ENCODE measurements at places on chromosomes 16 and 17.

- DNase-seq: no peak
Observed at GRCh38 chr16:14069818-14070217, 1.3 kb upstream of the MRTFB start.

GRCh38 chr16:68915589-68915988 lies 72.3 kb downstream of the TANGO6 start:
- no peak for DNase-seq

GRCh38 chr17:55762086-55762858 lies 11.4 kb downstream of the PCTP start:
- no peak for DNase-seq

GRCh38 chr16:3799354-3799753 lies 81.2 kb downstream of the CREBBP start:
- no peak for DNase-seq

DNA sequence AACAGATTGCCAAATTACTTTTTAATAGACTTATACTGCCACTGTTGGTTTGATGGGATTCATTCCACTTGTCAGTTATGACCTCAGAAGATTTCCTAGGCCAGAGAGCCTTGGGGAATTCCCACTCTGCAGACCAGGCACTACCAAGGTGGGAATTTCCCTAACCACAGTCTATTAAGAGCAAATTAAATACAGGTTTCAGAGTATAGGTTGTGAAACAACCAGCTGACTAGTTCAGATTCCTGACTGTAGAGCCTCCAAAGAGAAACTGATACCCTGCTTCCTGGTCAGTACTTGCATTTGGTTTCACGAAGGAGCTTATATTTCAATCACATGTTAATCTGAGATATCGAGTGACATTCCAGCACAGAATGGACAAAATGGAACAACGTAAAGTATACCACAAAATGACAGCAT lies 186.5 kb downstream of the STX8 start:
- no peak for DNase-seq

GRCh38 chr16:19165101-19165500 lies 2.9 kb upstream of the SYT17 start:
- no peak for DNase-seq

DNA sequence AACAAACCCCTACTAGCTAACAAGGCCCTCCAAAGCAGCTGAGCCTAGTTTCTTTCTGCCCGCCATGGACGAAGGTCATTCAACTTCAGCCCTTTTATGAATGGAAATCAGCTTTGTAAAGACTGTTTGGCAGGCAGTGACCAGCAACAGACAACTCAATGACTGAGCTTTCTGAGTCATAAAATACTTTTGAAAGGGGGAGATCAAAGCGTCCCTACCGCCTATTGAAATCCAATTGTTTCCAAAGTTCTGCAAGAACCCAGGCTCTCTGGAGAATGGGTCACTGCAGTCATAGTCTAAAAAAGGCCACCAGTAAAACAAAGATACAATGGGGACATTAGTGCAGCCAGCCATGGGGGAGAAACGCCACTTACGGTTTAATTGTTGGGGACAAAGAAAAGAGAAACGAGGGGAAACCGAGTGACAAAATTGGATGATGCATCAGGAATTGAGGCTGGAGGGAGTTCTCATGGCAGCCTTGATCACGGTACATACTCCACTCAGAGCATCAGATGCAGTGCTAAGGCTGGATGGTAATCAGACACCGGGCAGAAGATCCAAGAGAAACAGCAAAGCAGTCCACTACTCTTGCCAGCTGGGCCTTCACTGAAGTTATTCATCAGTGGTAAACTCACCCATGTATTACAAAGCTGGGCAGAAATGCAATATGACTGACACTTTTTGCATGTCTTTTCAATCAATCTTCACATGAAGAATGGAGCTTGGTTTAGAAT lies 9.8 kb downstream of the ADAMTS18 start:
- DNase-seq: no peak

DNA sequence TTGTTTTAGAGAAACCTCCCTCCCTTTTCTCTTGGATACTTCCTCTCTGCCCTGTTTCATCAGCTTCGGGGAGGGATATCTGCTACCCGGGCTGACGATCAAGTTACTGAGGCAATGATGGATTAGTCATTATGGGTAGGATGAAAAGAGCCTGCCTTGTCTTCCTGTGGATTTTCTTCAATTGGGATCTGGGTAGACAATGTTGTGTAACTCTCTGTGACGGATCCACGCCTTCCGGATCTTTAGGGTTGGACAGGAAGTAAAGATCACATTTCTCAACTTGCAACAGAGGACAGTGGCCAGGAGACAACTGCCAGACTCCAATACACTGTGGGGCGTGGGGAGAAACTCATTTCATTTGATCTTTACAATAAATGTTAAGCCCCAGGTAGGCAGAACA lies 11.3 kb upstream of the CHST6 start:
- DNase-seq: peak; percentile 24

- DNase-seq: no peak
Observed at GRCh38 chr17:81208651-81209050, 14.1 kb downstream of the CEP131 start.

DNA sequence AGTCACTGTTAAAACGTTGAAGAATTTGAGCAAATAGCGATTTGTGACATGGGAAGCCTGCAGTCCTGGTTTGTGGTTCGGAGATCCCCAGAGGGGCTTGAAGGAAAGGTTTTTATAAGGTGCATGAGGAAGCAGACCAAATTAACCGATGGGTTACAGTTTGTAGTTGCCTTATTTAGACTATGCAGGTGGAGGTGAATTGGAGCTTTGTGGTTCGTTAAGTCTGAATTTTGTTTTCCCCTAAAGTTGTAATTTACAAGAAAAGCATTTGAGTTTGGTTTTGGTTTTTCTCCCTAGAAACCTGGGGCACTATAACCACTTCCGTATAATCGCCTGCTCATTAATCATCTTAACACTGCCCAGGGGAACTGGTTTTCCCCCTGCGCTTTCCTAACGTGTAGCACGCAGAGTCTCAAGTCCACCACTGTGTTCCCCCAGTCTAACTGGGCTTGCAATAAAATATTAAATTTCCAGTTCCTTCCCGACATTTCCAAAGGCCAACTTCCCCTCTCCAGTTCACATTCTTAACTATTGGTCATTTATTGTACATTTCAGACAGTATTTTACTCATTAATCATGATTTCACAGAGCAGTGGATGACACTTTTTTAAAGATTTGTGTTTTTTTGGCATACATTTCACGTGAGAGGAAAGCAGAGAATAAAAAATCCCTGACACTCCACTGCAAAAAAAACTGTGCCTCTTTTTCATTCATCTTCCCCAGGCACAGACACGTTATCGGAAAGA lies 932 bp downstream of the ZNF267 start:
- no peak for DNase-seq

DNA sequence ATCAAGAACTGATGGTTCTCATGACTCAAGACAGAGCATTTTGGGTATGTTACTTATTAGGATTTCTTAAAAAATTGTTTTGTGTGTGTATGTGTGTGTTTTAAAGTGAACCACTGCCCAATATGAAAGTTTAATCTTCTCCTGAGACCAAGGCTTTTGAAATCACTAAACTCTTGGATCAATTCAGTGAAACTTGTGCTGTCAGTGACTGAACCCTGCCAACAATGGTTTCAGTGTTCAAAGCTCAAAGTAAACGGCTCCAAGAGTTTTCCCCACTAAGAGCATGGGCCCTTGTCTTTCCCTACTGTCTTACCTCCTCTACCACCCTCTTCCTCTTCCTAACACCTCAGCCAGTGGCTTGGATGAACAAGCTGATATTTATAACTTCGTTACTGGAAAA lies 22.0 kb downstream of the NFE2L1 start:
- no peak for DNase-seq

GRCh38 chr17:77946900-77947645 lies 11.4 kb upstream of the TNRC6C start:
- DNase-seq: no peak

DNA sequence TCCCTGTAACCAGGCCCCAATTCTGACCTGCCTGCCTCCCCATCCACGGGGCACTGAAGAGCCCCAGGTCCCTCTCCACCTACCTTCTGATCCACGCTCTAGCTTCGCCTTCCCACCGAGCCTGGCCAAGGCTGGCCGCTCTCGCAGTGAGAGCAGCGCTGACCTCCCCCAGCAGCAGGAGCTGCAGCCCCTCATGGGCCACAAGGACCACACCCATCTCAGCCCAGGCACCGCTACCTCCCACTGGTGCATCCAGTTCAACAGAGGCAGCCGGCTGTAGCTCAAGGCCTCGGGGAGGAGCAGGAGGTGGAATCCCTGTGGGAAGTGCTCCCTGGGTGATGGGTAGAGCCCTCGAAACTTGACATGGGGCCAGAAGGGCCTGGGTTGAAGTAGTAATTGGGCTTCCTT lies 8.4 kb upstream of the PLEKHG4 start:
- no peak for DNase-seq

GRCh38 chr16:51440131-51440889 lies 289.2 kb upstream of the SALL1 start:
- no peak for DNase-seq

- DNase-seq: no peak
Observed at GRCh38 chr16:56939801-56940200, 7.9 kb downstream of the HERPUD1 start.

DNA sequence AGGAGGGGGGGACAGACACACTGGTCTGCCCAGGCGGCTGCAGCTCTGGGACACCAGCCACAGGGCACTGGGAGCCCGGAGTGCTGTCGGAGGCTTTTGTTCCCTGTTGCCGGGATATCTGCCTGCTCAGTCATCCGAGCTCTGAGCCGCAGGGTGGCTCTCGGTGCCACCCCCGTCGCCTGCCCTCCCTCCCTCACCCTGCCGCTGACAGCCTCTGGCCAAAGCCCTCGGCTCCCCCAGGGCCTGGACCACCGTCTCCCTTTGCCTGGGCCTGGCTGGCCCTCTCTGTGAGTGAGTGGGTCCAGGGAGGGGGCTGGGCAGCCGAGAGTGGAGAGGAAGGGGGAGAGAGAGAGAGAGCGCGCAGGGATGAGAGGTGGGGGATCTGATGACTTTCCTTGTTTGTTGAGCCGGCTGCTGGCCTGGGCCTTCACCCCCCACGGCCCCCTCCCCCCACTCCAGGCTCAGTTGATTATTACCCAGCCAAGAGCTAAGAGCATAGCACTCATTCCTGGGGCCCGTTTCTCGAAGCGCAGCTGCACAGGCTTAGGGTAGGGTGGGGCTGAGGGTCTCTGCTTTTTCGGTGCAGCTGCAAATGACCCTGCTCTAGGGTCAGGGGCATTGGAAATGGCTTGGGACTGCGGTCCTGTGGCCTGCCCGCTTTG lies 2.7 kb downstream of the FOXJ1 start:
- no peak for DNase-seq

GRCh38 chr16:73062743-73063733 lies 15.1 kb upstream of the ZFHX3 start:
- peak; percentile 20 for DNase-seq

DNA sequence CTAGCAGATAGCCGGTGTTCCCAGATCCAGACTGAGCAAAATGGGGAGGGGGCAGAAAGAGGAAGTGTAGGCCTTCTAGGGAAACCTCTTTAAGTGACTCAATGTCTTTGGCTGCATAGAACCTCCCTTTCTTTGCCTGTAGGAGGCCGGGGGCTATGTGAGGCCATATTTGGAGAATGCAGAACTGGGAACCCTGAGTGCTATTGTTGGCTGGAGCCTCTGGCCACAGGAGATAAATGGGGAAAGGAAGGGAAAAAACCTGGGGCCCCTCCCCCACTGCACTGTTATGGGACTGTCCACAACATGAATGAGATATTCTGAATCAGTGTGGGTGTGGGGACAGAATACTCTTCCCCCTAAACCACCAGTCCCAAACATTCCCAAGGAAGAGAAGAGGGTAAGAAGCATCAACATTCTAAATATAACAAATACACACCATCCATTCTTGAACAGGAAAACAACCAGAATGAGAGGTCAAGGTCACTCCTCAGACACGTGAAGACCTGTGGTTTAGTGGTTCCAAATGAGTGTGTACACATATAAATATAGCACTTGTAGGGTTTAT lies 2.4 kb downstream of the VPS25 start:
- no peak for DNase-seq

GRCh38 chr16:4599545-4599944 lies 15.1 kb downstream of the UBALD1 start:
- DNase-seq: no peak

DNA sequence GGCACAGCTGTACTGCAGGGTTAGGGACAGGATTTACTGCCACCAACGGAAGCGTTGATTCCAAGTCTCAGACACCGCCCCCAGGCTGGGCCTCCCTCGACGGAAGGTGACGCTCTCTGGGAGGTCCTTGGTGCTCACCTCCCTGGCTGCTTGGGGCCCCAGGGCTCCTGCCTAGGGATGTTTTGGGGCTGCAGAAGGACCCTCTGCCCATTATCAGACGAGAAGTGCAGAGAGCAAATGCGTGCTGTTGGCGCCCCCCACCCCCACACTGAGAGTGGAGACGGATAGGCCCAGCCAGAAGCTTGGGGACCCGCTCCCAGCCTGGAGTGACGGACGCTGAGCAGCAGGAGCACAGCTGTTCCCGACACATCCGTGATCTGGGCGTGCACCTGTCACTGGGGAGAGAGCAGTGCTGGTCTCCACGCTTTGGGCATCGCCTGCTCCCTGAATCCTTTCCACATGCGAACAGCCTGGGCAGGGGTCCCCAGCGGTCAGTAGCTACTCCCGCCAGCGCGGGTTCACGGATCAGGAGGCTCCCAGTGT lies 5.1 kb upstream of the SOX8 start:
- DNase-seq: no peak

- no peak for DNase-seq
Observed at GRCh38 chr16:49779979-49780378, 75.9 kb downstream of the ZNF423 start.

GRCh38 chr17:11805952-11806351 lies 191.3 kb downstream of the ZNF18 start:
- DNase-seq: no peak

GRCh38 chr17:42103221-42103954 lies 5.1 kb upstream of the ZNF385C start:
- no peak for DNase-seq

GRCh38 chr16:2470603-2471015 lies 488 bp upstream of the NTN3 start:
- DNase-seq: no peak

DNA sequence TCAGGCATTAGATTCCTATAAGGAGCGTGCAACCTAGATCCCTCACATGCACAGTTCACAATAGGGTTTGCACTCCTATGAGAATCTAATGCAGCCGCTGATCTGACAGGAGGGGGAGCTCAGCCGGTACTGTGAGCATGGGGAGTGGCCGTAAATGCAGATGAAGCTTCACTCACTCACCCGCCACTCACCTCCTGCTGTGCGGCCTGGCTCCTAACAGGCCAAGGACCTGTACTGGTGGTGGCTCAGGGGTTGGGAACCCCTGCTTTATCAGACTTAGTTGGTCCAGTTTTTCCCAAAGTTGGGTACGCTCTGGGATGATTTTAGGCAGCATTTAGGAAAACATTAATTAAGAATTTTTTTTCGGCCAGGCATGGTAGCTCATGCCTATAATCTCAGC lies 103.8 kb downstream of the MARF1 start:
- no peak for DNase-seq

GRCh38 chr17:45043813-45044540 lies 7.5 kb downstream of the DCAKD start:
- no peak for DNase-seq

GRCh38 chr16:68590201-68590994 lies 51.3 kb downstream of the ZFP90 start:
- DNase-seq: no peak

GRCh38 chr17:54626146-54626703 lies 274.4 kb upstream of the TOM1L1 start:
- DNase-seq: no peak

GRCh38 chr16:12119562-12119961 lies 143.0 kb downstream of the SNX29 start:
- peak; percentile 29 for DNase-seq

- no peak for DNase-seq
Observed at GRCh38 chr16:56993204-56993603, 3.8 kb downstream of the NLRC5 start.

- no peak for DNase-seq
Observed at GRCh38 chr16:19598805-19599510, 43.5 kb downstream of the VPS35L start.
